AG04449 (cell line): ENCODE measurements at places on chromosomes 7 and 10.

DNA sequence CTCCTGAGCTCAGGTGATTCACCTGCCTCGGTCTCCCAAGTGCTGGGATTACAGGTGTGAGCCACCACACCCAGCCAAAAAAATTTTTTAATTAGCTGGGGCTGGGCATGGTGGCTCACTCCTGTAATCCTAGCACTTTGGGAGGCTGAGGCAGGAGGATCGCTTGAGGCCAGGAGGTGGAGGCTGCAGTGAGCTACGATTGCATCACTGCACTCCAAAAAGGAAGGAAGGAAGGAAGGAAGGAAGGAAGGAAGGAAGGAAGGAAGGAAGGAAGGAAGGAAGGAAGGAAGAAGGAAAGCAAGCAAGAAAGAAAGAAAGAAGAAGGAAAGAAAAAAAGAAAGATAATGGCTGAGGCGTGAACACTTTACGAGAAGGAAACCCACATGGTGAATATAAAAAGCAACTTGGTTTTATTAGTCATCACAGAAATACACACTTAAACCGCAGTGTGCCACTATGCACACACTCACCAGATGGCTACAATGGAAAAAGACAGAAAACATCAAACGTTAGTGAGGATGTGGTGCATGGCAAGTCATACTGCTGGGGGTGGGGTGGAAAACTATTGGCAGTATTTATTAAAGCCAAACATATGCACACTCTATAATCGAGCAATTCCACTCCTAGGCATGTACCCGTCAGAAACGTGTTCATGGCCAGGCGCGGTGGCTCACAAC is 4.4 kb upstream of the CCL26 start:
- peak; percentile 77 for DNase-seq

DNA sequence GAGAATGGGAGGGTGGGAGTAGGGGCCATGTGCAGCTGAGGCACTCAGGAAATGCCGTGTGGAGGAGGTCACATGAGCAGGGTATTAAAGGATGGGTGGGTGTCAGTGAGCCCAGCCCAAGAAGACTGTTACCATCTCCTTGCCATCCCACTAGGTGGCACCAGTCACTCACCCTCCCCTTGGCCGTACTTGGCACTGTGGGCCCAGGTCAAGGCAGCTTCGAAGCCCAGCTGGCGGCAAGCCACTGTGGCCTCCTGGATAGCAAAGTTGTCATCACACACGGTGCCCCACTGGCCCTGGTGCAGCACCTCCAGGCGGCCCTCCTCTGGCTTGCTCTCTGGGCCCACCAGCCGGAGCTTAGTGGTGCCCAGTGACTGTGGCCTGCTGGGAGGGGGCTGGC is 5.4 kb downstream of the LOXL4 start:
- DNase-seq, result no peak

- no peak for DNase-seq
These were observed 490.2 kb upstream of the MGMT start for GRCh38 chr10:128976856-128977255.

GRCh38 chr7:152883858-152884257 is 124.3 kb downstream of the ACTR3B start:
- DNase-seq, result no peak

DNA sequence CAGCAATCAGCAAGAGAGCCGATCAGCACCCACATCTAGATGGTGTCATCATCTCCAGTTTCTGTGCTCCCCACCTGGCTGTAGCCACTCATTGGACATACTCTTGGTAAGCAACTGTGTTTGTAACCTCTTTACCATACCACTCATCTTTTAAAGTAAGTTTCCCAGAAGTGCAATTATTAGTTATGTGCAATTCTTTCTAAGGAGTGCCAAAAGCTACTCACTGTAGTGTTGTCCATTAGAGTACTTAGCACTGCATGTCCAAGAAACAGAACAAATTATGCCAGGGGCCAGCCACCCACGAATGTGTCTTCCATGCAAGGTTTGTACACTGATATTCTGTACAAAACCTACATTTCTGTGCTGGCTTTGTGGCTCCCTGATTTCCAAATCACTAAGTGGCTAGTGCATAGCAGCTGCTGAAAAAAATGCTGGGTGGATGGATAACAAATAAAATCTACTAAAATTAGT is 131.9 kb downstream of the SRPK2 start:
- no peak for DNase-seq

GRCh38 chr7:151666886-151667285 is 147.2 kb upstream of the RHEB start:
- no peak for DNase-seq

DNA sequence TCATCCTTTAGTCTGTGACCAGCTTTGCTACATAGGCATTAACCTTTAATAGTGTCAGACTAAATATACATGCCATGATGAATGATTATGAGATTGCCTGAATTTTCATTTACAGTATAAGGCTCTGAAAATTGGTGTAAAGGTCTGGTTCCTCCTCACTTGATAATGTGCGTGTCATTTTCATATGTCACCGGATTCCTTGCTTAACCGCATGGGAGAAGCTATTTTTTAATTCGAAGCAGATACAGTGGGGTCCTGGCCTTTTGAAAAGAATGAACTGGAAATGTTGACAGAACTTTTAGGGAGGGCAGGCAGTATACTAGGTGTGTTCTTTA is 192.4 kb upstream of the SH2B2 start:
- DNase-seq, result peak; percentile 63

- DNase-seq, result no peak
These were observed 546.8 kb upstream of the FOXK1 start for GRCh38 chr7:4135301-4135700.

- no peak for DNase-seq
These were observed 106.0 kb downstream of the NRP1 start for GRCh38 chr10:33228426-33228825.

GRCh38 chr7:129191272-129191671 is 2.8 kb downstream of the SMO start:
- DNase-seq, result no peak

DNA sequence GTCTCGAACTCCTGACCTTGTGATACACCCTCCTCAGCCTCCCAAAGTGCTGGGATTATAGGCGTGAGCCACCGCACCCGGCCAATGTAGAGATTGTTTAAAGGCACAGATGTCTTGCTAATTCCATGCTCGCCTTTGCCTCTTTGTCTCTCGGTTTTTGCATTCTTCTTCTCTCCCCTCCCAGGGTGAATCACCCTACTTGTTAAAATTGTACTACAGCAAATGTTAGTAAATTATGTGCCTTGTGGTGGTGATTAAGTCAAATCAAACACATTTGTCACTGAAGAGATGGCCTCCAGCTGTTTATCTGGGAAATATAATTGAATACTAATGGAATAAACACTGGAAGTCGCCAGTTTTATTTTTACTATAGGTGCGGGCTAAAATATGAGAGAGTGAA is 384.4 kb upstream of the AUTS2 start:
- peak; percentile 4 for DNase-seq

- no peak for DNase-seq
These were observed 333.7 kb upstream of the PODXL start for GRCh38 chr7:131890176-131890575.

- no peak for DNase-seq
These were observed 2.7 kb downstream of the BAG3 start for GRCh38 chr10:119653916-119654315.

DNA sequence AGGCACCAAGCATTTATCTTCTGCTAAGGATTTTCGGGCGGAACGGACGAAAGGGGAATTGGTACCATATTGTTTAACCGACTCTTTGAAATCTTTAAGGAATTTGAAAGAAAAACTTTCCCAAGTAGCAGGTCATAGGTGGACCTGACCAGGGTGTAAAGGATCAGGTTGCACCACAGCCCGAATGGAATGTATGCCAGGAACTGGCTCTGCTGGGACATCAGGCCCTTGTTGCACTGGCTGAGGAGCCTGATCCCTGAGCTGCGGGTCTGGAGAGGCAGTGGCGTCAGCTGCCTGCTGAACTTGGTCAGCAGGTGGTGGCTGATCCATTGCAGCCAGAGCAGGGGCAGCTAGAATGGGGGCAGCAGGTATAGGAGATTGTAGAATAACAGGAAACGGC is 41.4 kb upstream of the AKR1C2 start:
- no peak for DNase-seq

- DNase-seq, result no peak
These were observed 27.3 kb downstream of the PLXDC2 start for GRCh38 chr10:19843487-19843886.
